Ovary (tissue), 10 donors: ENCODE measurements at places on chromosomes 1 and 21. TPM values are rescaled to one million over a fixed set of nuclear protein-coding genes. Genes with fewer than 3 reads are reported as not detected.
A peak's percentile ranks its signal among the peaks of the same experiment; 100 is the strongest.

GRCh38 chr1:48572646-48573258 lies 100.7 kb upstream of the SPATA6 start:
- H3K27me3 ChIP-seq, result no peaks in the 10 kb centered on the region
- H3K4me3 ChIP-seq, result no peak overlapping the region
- no peaks in the 10 kb centered on the region for H3K4me1 ChIP-seq
- DNase-seq, result peak; percentile 60
- H3K27ac ChIP-seq, result no peak overlapping the region
- H3K36me3 ChIP-seq, result no peaks in the 10 kb centered on the region

DNA sequence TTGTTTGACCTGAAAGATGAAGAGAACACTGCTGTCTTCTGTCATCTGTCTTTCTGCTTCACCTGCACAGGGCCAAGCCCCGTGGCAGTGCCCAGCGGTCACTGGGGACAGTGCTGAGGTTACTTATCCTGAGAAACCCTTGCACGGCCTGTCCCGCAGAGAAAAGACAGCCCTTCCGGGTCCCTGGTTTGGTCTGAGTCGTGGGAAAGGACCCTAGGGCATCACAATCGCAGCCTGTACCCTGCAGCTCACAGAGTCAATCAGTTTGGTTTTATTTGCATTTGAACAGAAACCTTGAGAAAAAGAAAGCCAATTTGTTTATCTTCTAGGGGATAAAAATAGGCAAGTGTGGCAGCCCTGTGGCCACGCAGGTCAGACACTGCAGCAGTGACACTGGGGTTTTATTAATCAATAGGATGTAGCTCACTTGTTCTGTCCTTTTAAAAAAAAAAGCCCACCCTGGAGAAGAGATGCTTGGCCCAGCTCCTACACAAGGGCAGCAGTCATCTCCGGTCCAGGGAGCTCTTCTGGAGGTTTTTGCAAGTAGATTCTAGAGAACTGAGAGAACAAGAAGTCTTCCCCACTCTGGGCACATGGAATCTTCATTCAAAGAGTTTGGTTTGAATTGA lies 120.0 kb downstream of the PEX14 start:
- peaks cover 9% of the 10 kb centered on the region for H3K4me1 ChIP-seq
- DNase-seq, result no peak
- no peak overlapping the region for H3K4me3 ChIP-seq
- H3K27me3 ChIP-seq, result no peaks in the 10 kb centered on the region

DNA sequence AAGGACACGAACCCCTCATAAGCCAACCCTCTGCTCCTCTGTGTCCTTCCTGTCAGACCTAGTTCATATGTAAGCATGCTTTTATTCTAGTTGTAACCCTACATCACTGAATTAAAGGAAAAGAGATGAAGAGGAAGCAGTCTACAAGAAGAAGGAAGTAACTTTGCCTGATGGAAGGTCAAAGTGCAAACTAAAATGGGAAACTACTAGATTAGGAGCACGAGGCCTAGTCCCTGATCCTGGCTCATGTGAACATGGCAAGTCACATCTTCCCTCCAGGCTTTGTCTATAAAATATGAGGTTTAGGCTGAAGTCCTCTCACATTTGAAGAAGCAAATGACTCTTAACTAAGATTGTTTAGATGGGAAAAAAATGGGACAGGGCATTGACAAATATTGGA lies 13.2 kb downstream of the ZMYND12 start:
- H3K4me3 ChIP-seq, result no peak overlapping the region
- DNase-seq, result no peak
- no peaks in the 10 kb centered on the region for H3K4me1 ChIP-seq
- no peaks in the 10 kb centered on the region for H3K27me3 ChIP-seq

- H3K36me3 ChIP-seq, result no peaks in the 10 kb centered on the region
- H3K27me3 ChIP-seq, result no peaks in the 10 kb centered on the region
- H3K4me3 ChIP-seq, result peak within 1 kb of the TSS; percentile 52
- peaks cover 2% of the 10 kb centered on the region for H3K4me1 ChIP-seq
- DNase-seq, result peak; percentile 87
Measured at GRCh38 chr1:40665335-40666171, at the start of gene RIMS3. RIMS3 (minus strand) TSS chr1:40665682; CDS start chr1:40641925, 23,757 bp downstream.

RASSF5 gene
- total RNA-seq, result 11.8 TPM

GRCh38 chr1:230065571-230065970 lies 1.5 kb upstream of the GALNT2 start:
- no peak for DNase-seq
- H3K27ac ChIP-seq, result peak overlapping the region; percentile 94
- no peaks in the 10 kb centered on the region for H3K36me3 ChIP-seq
- peaks cover 5% of the 10 kb centered on the region for H3K4me1 ChIP-seq
- H3K4me3 ChIP-seq, result no peak overlapping the region
- no peaks in the 10 kb centered on the region for H3K27me3 ChIP-seq

ANGPTL1 gene
- total RNA-seq, result 48.9 TPM
